ENCODE measurements at places on chromosomes 4 and X. TPM values are rescaled to one million over a fixed set of nuclear protein-coding genes. Genes with fewer than 3 reads are reported as not detected.

DNA sequence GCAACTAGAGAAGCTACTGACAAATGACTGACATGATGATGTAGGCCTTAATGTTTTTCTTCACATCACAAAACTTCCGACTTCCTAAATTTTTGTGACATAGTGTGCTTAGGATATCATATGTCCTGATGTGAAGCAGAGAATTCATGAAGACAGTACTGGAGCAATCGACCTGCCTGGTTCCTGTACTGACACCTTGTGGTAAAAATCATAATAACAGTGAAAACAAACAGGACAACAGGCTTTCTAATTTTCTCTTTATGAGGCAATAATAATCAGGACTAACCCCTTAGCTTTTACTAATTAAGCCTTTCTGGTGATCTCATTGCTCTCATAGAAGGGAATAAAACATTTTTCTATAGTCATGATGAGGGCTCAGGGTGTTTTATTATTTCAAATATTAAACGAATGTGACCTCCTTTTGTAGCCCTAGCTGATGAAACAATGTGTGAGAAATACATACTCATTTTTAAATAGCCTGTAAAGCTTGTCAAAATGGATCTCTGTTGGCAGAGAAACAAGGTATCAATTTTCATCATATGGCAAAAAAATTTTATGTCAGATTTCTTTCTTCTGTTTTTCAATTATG, 158.4 kb downstream of the TENT5D start:
- no peak for DNase-seq

- peak; percentile 89 for DNase-seq
Measured at GRCh38 chr4:4724321-4724720, 135.1 kb upstream of the MSX1 start.

DNA sequence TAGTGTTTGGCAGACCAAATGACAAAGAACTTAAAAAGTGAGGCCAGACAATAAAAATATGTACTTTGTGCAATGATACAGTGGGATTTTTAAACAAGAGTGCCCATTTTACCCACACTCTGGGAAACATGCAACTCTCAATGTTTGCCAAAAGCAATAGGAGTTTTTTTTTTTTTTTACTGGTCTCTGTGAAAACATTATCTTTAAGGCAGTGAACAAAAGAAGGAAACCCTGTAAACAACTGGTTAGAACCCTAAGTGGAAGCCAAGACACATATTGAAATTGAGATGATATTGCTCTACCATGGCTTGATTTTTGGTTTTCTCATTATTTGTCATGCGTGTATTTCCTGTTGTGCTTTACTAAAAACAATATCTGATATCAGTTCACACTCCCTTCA, 67.2 kb upstream of the PPP3CA start:
- no peak for DNase-seq

DNA sequence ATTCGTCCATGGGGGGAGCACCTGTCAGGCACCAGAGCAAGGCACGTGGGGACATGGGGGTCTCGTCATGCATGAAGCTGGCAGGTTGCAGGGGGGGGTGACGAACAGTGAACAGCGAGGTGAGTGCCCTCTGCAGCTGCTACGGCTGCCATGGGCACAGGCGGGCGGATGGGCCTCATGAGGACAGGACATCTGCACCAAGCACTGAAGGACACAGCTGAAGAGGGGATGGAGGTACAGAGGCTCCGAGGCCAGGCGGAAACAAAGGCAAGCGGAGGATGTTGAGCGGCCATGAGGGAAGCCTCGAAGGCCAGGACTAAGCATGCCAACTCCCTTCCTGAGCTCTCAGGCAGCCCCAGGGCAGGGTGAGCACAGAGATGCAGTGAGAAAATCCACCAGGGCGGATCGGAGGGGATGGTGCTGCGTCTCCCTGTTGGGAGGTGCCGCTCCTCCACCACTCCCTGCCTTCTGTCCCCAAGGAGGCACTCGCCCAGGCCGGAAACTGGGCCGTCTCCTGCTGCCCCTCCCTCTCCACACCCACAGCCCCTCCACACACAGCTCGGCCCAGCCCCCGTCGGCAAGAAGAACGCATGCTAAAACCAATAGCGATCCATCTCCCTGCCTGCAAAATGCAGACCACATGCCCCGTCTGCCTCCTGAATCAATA, 24.6 kb downstream of the ABLIM2 start:
- DNase-seq, result no peak

GRCh38 chr4:163606896-163607691, 112.6 kb downstream of the TMA16 start:
- no peak for DNase-seq

- DNase-seq, result no peak
Measured at GRCh38 chrX:14220386-14220944, 190.8 kb upstream of the GEMIN8 start.

DNA sequence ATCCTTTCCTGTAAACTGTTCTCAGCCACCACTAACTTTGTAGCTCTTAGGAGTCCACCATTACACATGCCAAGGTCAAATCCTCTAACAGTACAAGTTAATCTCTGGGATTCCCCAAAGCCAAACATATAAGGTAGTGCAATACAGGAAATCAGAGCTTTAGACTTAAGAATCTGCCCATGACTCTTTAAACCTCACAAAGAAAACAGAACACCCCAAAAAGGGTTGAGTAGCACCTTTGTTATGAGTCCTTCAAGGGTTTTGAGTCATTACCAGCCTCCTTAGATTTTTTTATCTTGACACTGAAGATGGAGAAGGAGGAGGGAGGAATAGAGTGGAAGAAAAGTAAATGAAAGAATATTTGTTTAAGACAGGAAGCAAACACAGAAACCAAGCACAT, 243.9 kb upstream of the SPANXN1 start:
- DNase-seq, result no peak

GRCh38 chrX:143025628-143026027, at the start of gene SPANXN4:
TSS of gene SPANXN4 (plus strand) at chrX:143025928. CDS start at chrX:143026015, 87 bp downstream.
- no peak for DNase-seq

DNA sequence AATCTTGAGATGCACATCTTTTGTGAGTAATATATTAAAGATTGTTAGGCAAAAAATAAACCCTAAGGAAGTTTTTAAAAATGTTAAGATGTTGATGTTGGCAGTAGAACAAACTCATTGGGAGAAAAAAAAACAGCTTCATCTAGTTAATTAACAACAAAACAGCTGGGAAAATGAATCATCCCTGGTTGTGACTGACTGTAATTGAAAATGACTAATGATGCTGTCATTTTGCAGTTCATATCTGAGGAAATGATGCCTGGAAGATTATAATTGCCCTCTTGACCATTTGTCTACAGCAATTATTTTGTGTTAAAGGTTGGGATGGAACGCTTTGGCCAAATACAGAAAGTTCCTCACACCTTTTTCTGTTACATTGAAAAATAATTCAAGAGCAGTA, 760.4 kb upstream of the FTHL17 start:
- no peak for DNase-seq

DNA sequence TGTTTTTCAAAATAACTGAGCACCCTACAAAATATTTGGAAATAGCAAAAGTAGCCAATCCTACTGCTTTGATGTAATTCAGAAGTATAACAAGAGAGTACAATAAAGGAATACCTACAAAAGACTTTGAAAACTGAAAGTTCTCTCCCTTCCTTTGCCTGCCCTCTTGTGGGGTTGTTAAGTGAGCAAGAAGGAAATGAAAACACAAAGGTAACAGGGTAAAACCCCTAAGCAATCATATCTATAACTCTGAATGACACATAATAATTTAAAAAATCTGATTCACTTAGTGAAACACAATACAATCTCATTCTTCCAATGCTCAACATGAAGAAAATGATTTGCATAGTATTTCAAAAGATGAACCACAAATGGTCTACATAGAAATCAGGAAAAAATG, 98.2 kb downstream of the FRYL start:
- no peak for DNase-seq

DNA sequence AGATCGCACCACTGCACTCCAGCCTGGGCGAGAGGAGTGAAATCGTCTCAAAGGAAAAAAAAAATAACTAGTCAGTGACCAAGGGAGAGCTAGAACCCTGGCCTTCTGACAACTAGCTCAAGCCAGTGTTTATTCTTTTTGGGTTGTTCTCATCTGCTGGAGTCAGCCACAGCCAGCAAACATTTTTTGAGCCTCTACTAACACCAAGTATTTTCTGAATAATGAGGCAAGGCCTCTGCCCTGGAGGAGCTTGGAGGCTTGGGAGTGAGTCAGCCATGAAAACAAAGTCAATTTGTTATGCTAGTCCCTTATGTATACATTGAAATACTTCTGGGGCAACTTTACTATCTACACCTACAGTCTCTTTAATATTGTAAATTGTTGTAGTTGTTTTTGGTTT, 46.5 kb downstream of the TMA16 start:
- no peak for DNase-seq

DNA sequence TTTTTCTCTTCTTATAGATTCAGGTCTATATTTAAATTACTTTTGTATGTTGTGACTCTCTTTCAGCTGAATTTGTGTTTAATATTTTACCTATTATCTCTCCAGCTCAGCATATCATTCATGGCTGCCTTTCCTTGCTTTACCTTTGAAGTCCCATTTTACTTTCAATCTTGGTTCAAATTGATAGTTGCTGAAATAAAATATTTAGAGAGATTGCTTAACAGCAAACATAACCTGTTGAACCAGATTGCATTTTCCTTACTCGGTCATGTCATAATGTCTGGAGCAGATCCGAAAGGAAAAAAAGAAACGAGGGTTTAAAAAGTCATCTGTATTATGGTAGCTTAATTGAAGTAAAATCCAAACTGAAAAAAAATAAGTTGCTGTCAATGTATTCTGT, 94.1 kb downstream of the IL1RAPL2 start:
- DNase-seq, result no peak

- no peak for DNase-seq
Measured at GRCh38 chr4:81426770-81427289, 44.9 kb downstream of the RASGEF1B start.

DNA sequence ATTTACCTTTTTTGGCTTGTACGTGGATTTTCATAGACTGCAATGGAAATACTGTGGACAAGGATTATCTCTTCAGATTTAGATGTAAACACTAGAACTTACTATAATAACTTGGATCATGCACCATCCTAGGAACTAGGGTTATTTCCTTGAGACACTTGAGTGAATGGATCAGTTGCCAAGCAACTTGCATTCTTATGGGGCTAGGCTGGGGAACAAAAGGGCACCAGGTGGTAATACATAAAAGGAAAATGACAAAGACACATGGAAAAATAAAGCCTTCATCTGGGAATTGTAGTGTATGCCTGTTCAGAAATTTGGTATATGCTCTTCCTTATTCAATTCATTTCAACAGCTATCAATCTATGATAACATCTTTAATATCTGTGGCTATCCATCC, 247.1 kb downstream of the SPRY1 start:
- no peak for DNase-seq

DNA sequence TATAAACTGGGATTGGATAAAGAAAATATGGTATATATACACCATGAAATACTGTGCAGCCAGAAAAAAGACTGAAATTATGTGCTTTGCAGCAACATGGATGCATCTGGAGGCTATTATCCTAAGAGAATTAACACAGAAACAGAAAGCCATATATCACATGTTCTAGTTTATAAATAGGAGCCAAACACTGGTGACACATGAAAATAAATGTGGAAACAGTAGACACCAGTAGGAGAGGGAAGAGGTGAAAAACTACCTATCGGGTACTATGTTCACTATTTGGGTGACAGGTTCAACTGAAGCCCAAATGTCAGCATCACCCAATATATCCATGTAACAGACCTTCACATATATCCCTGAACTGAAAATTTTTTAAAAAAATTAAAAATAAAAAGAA, 725.1 kb downstream of the C4orf33 start:
- no peak for DNase-seq

GRCh38 chr4:19947349-19947748, 304.4 kb upstream of the SLIT2 start:
- DNase-seq, result no peak

DNA sequence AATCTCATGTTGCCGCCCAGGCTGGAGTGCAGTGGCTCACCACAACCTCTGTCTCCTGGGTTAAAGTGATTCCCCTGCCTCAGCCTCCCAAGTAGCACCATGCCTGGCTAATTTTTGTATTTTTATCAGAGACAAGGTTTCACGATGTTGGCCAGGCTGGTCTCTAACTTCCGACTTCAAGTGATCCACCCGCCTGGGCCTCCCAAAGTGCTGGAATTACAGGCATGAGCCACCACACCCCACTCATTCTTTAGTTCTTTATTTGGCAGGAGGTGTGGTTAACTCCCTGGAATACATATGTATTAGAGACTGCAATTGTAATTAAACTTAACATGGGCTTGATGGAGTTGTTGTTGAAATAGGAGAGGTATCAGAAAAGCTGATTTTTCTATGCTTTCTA, 1396.9 kb upstream of the IGFBP7 start:
- DNase-seq, result no peak

- no peak for DNase-seq
Measured at GRCh38 chrX:126065901-126066660, 100.0 kb downstream of the DCAF12L2 start.

- no peak for DNase-seq
Measured at GRCh38 chrX:17820100-17820499, 41.0 kb downstream of the RAI2 start.

GRCh38 chr4:75284831-75285230, 229.4 kb downstream of the RCHY1 start:
- DNase-seq, result no peak

DNA sequence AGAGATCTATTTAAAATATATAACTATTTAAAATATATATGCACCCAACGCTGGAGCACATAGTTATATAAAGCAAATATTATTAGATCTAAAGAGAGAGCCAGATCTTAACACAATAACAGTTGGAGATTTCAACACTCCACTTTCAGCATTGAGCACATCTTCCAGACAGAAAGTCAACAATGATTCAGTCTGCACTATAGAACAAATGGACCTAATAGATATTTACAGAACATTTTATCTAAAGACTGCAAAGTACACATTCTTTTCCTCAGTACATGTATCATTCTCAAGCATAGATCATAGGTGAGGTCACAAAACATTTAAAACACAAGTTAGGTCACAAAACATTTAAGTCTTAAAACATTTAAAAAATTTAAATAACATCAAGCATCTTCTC, 36.4 kb downstream of the NLRP2B start:
- DNase-seq, result no peak

DNA sequence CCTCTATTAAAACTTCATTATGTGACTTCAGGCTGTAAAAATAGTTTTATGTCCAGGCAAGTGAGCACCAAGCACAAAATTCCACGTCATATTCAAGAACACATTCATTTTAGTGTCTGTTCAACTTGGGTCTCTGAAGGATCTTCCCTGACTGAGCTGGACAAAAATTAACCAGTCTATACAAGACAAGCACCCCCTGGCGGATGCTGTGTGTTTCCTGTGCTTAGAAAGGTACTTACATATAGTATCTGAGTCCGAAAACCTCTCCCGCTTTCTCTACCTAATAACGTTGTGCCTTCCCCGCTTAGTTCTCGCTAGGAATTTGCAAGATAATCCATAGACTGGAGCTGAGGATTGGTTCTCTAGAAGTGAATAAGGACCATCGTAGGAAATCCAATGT, 2214.5 kb upstream of the TENM3 start:
- DNase-seq, result no peak

Gene MAGEA2
- not detected for polyA plus RNA-seq

Gene S100P
- 203 TPM for polyA plus RNA-seq

Gene OTC
- 0.41 TPM for polyA plus RNA-seq

Gene F8A2
- polyA plus RNA-seq, result not detected

Gene PDCL2
- not detected for polyA plus RNA-seq

Gene TRAM1L1
- polyA plus RNA-seq, result 2.6 TPM

Gene TMPRSS11F
- polyA plus RNA-seq, result not detected

Gene PAGE2
- polyA plus RNA-seq, result not detected

Gene POU4F2
- polyA plus RNA-seq, result not detected

Gene AMOT
- polyA plus RNA-seq, result 8.8 TPM

Gene TRPC5OS
- not detected for polyA plus RNA-seq

Gene GSX2
- polyA plus RNA-seq, result not detected

Gene PAGE4
- not detected for polyA plus RNA-seq

Gene GABRG1
- polyA plus RNA-seq, result 0.01 TPM

Gene AWAT2
- not detected for polyA plus RNA-seq

Gene HSFX1
- polyA plus RNA-seq, result 1.5 TPM

All from urinary bladder (tissue), 4 donors.